ENCODE measurements at places on chromosomes 6 and 20. TPM values are rescaled to one million over a fixed set of nuclear protein-coding genes. Genes with fewer than 3 reads are reported as not detected.

Gene DUSP15
- not detected for total RNA-seq

Gene GINM1
- total RNA-seq, result 18.3 TPM

Gene NMBR
- not detected for total RNA-seq

Gene TREML2
- 3.8 TPM for total RNA-seq

Gene ANKEF1
- total RNA-seq, result 2.3 TPM

Gene GGTLC1
- total RNA-seq, result not detected

- peak within 1 kb of the TSS; percentile 98 for H3K27ac ChIP-seq
- DNase-seq, result peak; percentile 85
- peaks cover 13% of the 10 kb centered on the region for H3K36me3 ChIP-seq
- H3K4me1 ChIP-seq, result peaks cover 44% of the 10 kb centered on the region
- H3K4me3 ChIP-seq, result peak within 1 kb of the TSS; percentile 96
- no peaks in the 10 kb centered on the region for H3K27me3 ChIP-seq
These were observed at the start of gene TRIM39 for GRCh38 chr6:30326526-30327231. Gene TRIM39 (plus strand): TSS chr6:30326927. CDS start chr6:30329318, 2,391 bp downstream.

DNA sequence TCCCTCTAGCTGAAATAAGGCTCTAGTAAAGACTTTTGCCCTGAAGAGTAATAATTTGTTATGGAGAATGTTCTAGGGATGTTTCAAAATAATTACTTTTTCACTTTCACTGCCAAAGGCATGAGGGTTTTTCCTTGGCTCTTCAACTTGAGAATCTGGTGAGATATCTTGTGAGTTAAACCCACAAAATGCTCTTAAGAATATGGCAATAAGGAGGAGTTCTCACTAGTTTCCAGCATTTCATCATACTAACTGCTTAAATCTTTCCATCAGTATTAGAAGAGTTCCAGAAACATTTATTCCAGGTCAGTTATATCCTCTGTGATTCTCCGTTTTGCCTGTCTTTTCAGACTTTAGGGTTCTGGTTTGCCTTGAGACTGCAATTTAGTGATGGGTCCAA is 785.6 kb upstream of the GJE1 start:
- H3K4me3 ChIP-seq, result no peak overlapping the region
- no peak for DNase-seq
- H3K27me3 ChIP-seq, result peaks cover 7% of the 10 kb centered on the region

DNA sequence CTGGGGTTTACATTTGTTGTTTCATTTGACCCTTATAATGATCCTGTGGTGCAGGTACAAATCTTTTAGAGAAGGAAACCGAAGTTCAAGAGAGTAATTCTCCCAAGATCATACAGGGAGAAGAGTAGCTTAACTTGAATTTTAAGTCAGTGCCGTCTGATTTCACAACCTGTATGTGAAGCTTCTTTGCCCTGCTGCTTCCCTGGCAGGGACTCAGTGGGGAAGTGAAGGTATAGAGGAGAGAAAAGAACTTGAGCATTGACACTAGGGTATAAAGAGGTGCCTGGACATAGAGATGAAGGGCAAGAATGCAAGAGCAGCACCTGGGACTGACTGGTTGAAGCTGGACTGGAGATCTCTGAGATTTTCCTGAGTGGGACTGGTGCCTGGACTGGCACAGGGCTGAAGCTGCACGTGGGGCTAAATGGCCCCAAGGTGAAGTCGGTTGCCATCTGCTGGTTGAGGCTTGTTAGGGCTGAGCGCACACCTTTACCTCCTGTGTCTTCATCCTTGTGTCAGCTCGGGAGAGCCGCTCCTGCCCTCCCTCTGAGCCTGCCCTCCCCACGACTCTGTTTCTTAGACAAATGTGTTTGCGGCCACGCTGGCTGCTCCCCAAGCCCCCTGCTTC is 41.8 kb downstream of the FARS2 start:
- DNase-seq, result peak; percentile 48
- peaks cover 38% of the 10 kb centered on the region for H3K4me1 ChIP-seq
- H3K4me3 ChIP-seq, result peak overlapping the region; percentile 86
- peak overlapping the region; percentile 66 for H3K27ac ChIP-seq
- no peaks in the 10 kb centered on the region for H3K36me3 ChIP-seq
- H3K27me3 ChIP-seq, result no peaks in the 10 kb centered on the region

- no peak overlapping the region for H3K4me3 ChIP-seq
- peaks cover 5% of the 10 kb centered on the region for H3K36me3 ChIP-seq
- DNase-seq, result no peak
- H3K4me1 ChIP-seq, result no peaks in the 10 kb centered on the region
- H3K27me3 ChIP-seq, result peaks cover 13% of the 10 kb centered on the region
These were observed 17.0 kb upstream of the SNX3 start for GRCh38 chr6:108277831-108278230.

GRCh38 chr6:129598244-129599187 is 111.5 kb downstream of the ARHGAP18 start:
- H3K27ac ChIP-seq, result no peak overlapping the region
- peaks cover 4% of the 10 kb centered on the region for H3K4me1 ChIP-seq
- DNase-seq, result no peak
- H3K4me3 ChIP-seq, result no peak overlapping the region

DNA sequence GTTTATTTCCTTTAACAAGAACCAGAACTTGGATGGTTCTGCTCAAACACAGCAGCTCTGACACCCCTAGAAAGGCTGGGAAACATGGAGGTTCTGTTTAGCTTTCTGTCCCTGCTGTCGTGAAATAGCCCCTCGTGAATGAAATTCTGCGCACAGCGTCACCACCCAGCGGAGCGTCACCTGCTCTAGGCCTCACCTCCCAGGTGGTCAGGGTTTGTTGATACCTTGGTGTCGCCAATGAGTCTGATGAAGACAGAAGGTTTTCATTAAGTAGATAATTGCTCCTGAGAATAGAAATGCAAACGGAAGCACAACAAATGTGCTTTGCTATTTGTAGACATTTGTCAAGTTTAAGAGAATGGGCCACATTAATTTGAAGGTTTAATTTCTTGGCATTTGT is 135.1 kb downstream of the EDN3 start:
- H3K27me3 ChIP-seq, result peaks cover 24% of the 10 kb centered on the region
- H3K4me3 ChIP-seq, result no peak overlapping the region
- H3K4me1 ChIP-seq, result no peaks in the 10 kb centered on the region
- no peaks in the 10 kb centered on the region for H3K36me3 ChIP-seq
- H3K27ac ChIP-seq, result no peak overlapping the region

DNA sequence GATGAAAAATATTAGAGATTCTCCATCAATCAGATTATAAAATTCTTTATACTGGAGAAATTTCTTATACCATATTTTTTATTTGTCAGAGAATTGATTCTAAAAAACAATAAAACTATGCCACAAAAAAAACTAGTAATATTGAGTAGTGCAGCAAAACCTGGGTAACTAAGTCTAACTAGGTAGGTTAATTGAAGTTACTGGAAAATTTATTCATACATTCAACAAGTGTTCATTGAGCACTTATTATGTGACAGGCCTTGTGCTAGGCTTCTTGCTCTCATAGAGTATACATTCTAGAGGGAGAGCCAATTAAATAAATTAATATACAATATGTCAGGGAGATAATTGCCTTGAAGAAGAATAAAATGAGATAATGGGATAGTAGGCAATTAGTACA is 189.4 kb downstream of the EYA4 start:
- H3K27ac ChIP-seq, result no peak overlapping the region
- H3K4me3 ChIP-seq, result no peak overlapping the region
- no peaks in the 10 kb centered on the region for H3K36me3 ChIP-seq

DNA sequence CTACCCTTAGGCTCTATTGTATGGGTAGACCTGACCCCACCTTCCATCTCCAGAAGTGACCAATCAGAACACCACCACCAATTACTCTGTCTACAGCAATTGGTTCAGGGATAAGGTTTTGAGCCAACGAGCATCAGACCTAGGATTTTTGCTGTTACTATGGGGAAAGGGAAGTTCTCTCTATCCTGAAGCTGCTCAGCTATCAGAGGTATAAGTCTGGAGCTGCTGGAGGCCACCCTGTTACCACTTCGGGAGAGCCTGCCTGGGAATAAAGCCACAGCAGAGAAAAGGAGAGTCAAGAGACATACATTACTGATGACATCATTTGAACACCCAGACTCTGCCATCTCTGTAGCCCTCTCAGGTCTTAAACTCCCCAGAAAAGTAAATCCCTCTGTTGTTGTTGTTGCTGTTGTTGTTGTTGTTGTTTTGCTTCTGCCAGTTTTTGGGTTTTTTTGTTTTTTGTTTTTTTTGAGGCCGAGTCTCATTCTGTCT is 94.5 kb downstream of the PREX1 start:
- no peaks in the 10 kb centered on the region for H3K27me3 ChIP-seq
- H3K36me3 ChIP-seq, result peaks cover 9% of the 10 kb centered on the region
- no peak overlapping the region for H3K27ac ChIP-seq
- peaks cover 46% of the 10 kb centered on the region for H3K4me1 ChIP-seq
- no peak for DNase-seq

- peak overlapping the region; percentile 99 for H3K27ac ChIP-seq
- H3K4me1 ChIP-seq, result peaks cover 68% of the 10 kb centered on the region
- H3K27me3 ChIP-seq, result no peaks in the 10 kb centered on the region
- H3K4me3 ChIP-seq, result peak overlapping the region; percentile 98
- DNase-seq, result no peak
- no peaks in the 10 kb centered on the region for H3K36me3 ChIP-seq
These were observed 53.6 kb upstream of the FAM83D start for GRCh38 chr20:38872491-38873049.

DNA sequence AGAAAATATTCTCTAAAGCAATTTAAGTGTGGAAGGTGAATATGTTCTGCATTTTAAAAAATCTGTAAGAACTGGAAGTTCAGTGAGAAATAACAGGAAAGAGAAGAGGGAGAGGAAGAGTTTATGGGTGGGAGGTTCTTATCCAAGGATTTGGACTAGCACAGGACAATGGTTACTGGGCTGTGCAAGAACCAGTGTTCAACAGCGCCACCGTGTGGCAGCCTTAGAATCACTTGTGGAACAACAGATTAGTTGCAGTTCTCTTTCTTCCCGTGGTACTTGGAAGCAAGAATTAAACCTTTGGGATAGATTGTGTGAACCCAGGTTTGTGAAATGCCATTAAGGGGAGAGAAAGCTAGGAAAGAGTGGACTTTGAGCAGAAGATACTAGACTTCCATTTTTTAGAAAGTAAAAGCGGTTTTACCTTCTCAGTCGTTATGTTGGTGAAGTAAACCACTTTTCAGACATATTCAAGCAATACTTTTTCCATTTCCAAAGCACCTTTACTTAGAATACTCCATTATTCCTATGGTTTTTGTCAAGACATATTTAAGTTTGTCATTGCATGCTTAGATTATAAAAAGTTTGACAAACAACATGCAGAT is 436.7 kb downstream of the RNF144B start:
- DNase-seq, result no peak
- no peak overlapping the region for H3K4me3 ChIP-seq
- H3K36me3 ChIP-seq, result no peaks in the 10 kb centered on the region

DNA sequence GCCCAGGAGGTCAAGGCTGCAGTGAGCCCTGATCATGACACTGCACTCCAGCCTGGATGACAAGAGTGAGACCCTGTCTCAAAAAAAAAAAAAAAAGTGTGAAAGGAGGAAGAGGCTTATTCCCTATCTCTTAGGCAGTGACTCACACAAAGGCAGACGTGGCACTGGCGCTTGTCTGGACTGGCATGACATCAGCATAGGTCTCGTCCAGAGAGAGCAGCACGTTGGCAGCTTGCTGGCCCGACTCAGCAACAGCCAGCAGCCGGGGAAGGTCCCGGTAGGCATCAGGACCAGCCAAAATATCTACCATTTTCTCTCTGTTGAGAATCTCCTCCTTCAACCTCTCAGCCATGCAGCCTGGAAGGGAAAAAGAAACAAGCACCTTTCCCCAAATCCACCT is 14.1 kb downstream of the CDK5RAP1 start:
- DNase-seq, result no peak
- no peaks in the 10 kb centered on the region for H3K27me3 ChIP-seq
